ENCODE measurements at places on chromosomes 2 and 18.
A peak's percentile ranks its signal among the peaks of the same experiment; 100 is the strongest.

GRCh38 chr18:46260879-46261143, 156.6 kb downstream of the HAUS1 start:
- no peak for DNase-seq

GRCh38 chr2:126831234-126832005, 67.3 kb upstream of the TEX51 start:
- no peak for DNase-seq

DNA sequence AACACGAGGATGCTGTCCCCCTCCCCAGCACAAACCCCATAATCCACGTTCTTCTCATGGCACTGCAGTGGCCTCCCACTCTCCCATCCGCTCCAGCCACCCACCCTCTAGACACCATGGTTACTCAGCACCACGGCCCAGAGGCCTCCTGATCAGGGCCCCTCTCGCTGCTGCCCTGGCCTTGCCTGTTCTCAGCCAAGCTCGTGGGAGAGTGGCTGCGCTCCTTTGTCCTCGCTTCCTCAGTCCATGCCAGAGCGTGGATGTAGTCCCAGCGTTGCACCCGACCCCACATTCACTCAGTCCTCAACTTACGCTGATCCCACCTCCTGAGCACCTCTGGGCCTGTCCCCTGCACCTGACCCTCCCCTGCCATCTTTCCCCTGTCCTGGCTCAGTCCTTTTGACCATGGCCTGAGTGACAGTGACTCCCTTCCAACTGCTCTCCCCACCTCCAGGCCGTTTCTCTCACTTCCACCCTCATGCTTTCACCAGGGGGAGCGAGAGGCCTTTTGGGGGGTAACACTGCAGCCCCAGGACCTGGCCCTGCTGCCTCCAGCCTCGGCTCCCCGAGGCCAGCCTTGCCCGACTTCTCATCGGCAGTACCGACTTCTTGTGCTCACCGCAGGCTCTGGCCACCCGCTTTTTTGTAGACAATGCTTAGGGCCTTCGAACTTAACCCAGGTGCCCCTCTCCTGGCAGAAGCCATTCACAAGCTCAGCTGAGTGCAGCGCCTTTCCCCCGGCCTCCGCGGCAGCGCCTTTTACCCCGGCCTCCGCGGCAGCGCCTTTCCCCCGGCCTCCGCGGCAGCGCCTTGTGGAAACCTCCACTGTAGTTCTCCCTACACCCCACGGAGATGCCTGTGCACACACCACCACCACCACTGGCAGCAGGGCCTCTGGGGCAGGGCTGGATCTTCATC, 131.4 kb downstream of the CLIP4 start:
- DNase-seq: no peak

GRCh38 chr18:34867520-34867919, 157.4 kb downstream of the DTNA start:
- no peak for DNase-seq

DNA sequence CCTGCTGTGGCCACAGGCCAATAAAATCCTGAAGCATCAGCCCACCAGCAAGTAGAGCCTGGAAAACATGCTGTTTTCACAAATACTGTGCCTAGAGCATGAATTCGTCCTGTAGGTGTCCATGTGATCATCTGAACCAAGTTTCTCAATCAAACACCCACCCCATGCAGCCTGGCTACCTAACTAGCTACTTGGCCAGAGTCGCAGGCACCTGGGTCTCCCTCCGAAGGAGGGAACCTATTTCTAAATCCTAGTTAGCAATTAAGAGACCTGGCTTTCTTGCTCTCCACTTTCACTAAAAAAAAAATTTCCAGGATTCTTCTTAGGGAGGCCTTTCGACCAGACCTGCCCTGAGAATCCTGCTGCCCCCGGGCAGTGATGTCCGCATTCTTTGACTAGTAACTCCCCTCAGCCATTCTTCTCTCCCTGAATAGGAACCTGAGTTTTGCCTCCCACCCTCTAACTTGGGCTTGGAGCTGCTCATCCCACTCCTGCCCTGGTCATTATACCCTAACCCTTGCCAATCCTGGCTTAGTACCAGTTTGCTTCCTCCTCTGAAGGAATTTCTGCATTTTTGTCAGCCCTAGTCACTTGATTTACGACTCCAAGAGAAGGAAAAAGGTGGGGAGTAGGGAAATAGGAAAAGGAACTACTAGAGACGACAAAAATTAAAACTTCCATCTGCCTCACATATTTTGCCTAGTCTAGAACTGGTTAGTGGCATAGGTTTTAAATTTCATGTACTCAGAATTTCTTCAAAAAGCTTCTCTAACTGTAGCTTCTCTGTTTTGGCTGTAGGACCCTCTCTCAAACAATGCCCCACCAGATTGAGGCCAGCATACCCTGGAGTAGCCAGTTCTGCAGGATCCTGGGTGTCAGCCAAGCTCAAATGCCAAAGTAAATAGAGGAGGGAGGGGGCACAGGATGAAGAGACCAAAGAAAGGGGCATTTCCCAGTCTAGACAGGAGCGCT, 25.4 kb upstream of the TANK start:
- DNase-seq: no peak

GRCh38 chr2:26720322-26721114, 28.0 kb downstream of the KCNK3 start:
- DNase-seq: no peak

DNA sequence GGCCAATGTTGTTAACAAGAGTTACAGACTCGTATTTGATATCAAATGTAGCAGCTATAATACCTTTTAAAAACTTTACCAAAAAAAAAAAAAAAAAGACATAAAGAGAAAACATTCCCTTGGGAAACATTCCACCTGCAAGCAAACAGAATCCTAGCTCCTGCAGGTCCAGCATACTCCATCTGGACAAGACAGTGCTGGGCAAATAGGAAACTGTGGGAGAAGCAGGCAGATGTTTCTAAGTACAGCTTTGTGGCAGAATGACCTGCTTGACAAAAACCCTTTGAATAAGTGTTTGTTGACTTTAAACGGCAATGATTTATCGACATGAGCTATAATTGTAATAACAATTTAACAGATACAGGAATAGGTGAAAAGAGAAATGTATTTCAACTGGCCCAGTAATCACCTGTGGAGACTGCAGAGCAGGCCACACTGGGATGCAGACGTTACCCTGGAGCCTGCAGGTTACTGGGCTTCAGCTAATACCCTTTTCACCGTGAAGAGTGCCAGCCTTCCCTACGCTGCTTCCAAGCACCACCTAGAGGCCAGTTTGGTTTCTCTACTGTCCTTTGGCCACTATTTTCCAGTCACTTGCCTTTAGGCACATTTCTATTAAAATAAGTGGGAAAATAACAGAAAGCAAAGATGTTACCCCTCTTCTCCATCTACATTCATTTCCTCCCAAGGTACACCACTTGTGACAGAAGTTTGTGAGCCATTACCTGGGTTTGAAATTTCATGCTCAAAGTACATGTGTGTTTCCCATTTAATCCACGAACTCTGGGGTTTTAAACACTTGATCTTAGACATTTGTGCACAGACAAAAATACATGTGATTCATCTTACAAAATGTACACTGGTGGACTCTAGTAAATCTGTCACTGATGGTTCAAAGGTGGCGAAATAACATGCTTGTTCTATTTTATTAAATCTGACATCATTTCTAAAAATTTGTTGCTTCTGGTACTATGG, 96.9 kb upstream of the ZNF397 start:
- peak; percentile 73 for DNase-seq

GRCh38 chr18:29962579-29962978, 1080.0 kb downstream of the DSC3 start:
- DNase-seq: no peak

DNA sequence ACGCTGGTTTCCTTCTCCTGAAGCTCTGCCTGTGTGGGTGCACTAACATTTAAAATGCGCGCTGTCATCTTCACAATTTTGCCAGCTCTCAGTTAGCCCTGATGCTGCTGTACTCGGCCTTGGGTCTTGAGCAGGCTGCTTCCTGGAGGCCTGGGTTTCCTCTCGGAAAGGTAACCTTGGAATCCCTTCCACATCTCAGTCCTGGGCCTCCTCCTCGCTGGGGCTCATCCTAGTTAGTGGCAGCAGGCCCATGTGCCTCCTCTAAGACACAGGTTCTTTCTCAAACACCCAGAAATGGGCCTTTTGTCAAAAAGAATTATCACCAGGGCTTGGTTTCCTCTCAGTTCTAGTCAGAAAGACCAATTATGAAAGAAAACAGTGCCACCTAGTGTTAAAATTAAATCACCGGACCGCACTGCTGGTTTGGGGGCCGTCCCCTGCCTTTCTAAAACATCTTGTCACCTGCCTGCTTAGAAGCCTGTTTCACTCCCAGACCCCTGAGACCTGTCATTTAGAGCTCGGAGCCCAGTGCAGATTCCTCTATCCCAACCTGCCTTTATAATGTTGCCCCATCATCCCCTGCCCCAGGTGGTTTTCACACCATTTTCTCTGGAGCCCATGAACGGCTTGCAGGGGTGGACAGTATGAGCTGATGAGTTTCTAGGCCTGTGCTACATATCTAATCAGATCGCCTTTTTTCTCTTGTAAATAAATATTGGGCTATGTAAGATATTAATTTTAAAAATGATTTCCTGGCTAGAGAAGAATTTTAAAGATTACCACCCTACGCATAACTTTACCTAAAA, 42.4 kb downstream of the HK2 start:
- DNase-seq: peak; percentile 44

- DNase-seq: peak; percentile 17
Observed at GRCh38 chr2:174117951-174118930, 130.1 kb downstream of the OLA1 start.

DNA sequence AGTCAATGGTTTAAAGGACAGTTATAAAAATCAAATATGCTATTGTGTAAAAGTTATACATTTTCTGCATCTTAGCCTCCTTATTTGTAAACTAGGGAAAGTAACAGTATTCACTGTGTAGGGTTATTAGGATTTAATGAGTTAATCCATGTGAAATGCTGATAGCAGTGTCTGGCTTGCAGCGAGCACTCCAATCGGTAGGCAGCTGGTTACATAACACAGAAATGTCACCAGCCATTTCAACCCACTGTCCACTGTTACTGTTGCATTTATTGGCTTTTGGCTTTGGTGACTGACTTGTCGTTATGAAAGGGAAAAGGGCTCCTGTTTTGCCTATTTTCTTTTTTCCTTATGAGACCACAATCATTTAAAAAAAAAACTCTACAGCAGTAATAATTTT, 38.9 kb downstream of the ID2 start:
- DNase-seq: no peak

DNA sequence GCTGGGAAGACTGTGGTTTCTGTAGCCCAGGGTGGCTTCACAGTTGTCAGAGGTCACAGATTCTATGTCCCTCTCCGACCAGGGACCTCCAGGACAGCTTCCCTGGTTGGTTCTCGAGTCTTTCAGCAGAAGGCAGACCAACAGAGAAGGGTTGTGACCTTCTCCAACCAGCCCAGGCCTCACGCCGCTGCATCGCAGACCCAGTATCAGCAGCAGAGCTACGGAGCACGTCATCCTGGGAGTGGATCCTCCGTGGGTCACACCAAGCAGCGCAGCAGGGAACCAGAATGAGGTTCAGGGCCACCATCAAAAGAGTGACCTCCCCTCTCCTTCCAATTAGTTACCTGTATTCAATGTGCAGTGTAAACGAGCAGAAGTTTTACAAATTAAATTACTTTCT, 49.3 kb downstream of the ST3GAL5 start:
- no peak for DNase-seq

GRCh38 chr2:134314202-134314601, 60.3 kb downstream of the MGAT5 start:
- DNase-seq: no peak

GRCh38 chr2:30799366-30799765, 7.9 kb downstream of the CAPN13 start:
- DNase-seq: no peak

DNA sequence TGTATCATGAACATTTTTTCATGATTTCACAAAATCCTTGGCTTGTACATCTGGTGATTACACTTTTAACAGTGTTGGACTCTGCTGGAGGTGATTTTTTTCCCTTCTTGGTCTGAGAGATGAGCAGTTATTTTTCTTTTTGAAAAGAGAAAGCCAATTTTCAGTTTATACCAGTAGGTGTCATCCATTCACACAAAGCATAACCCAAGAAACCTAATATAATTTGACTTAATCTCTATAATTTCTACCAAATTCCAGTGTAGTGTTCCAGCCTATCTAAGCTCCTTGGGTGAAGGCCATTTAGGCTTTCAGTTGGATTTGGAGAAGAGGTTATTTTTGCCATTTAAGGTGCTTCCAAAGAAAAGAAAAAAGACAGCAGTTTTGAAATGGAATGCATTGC, 7.7 kb upstream of the ICOS start:
- DNase-seq: no peak

DNA sequence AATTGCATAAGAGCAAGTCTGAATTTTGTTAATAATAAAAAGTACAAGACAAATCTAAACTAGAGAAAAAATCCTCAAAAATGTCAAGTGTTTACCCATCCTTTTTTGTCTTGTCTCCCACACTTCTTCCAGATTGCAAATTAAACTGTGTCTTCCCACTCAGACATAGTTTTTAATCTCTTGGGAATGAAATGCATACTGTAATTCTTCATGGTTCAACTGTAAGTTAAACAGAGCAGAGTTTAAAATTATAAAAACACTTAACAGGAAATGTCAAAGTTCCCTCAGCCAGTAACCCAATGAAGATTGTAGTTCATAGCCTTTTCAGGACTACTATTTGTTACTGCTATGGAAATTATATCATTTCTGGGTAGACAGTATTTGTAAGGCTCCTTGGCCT, 171.8 kb downstream of the UBE2E3 start:
- no peak for DNase-seq

- DNase-seq: no peak
Observed at GRCh38 chr18:79846936-79847557, 49.3 kb downstream of the KCNG2 start.

DNA sequence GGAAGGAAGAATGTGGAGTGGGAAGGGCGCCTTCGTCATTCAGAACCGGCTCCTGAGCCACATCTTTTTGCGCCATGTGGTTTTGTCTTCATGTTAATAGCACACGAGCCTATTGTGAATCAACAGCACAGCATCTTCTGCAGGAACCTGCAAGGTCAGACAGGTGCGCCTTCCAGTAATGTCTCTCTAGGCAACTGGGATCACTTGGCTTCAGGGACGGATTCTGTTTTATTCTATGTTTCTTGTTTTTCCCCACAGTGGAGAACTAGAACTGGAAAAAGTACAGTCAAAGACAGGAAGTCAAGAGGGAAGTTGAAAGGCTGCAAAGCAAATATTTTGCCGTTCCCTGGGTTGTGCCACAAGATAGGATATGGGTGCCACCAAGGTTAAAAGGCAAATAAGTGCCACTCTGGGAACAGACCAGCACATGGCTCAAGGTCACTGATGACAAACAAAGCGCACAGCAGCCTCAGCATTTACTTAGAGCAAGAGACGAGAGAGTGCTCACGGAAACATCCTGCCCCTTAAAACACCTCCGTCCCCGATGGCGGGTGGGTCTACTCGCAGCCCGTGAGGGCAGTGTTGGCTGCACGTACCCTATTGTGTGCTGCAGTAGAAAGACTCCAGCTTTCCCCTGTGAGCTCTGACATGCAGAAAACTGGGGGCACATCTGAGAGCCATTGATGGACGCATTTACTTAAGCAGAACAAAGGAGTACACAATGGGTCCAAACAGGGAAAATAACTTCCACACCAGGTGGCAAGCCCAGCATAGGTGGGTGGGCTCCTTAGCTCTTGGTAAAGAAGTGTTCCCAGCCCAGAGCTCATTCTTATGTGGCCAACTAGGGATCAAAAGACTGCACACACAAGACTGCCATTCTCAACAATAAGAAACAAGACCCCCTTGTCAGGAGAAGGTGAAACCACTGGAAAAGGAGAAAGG, 107.2 kb upstream of the PARD3B start:
- DNase-seq: no peak

All from hematopoietic multipotent progenitor cell treated with erythropoietin and hydrocortisone succinate and interleukin-3 and kit ligand, for 17 days (in vitro differentiated cells).